ENCODE measurements at places on chromosomes 11 and 22. TPM values are rescaled to one million over a fixed set of nuclear protein-coding genes. Genes with fewer than 3 reads are reported as not detected.

The CARNS1 gene
- polyA plus RNA-seq = 2.1 TPM

The PLEKHA7 gene
- 97.6 TPM for polyA plus RNA-seq

The OR10A2 gene
- polyA plus RNA-seq = not detected

The LIF gene
- polyA plus RNA-seq = 1.7 TPM

The APOA1 gene
- 117 TPM for polyA plus RNA-seq

The C11orf16 gene
- not detected for polyA plus RNA-seq

The TNNI2 gene
- 2.5 TPM for polyA plus RNA-seq

The CDC42EP1 gene
- polyA plus RNA-seq = 21.6 TPM

The KCNJ11 gene
- polyA plus RNA-seq = 4.7 TPM

The FOSL1 gene
- not detected for polyA plus RNA-seq

DNA sequence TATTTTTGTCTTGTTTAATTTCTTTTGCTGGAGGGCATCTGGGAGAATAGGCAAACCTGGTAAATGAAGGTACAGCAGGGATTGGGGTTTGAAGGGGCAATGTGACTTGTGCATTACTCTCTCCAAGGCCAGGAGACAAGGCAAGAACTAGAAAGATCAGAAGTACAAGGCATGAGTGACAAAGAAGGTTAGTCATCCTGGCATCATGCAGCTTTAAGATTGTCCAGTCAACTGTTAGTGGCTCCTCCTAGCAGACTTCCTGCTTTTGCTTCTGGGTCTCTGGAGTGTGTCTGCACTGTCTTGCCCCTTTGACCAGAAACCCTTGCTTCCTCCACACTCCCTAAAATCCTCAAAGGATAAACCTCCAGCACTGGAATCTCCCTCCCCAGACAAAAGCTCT is 27.2 kb upstream of the GLYATL1 start:
- no peak for DNase-seq
- peaks cover 32% of the 10 kb centered on the region for H3K27me3 ChIP-seq
- H3K4me1 ChIP-seq = no peaks in the 10 kb centered on the region
- H3K36me3 ChIP-seq = no peaks in the 10 kb centered on the region
- H3K27ac ChIP-seq = no peak overlapping the region

DNA sequence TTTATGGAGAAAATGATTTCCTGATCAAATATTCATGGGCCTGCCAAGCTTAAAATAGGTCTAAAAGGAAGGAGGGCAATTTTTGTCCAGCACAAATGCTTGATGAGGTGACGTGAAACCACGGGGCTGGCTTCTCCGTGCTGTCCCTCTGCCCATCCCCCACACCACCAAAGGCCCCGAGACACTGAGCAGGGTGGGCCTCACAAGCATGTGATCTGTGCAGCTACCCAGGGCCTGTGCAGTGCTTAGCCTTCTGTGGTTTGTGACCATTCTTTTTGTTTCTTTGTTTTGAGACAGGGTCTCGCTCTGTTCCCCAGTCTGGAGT is 94.8 kb upstream of the RTL6 start:
- DNase-seq = no peak
- H3K36me3 ChIP-seq = no peaks in the 10 kb centered on the region
- H3K4me1 ChIP-seq = peaks cover 10% of the 10 kb centered on the region

GRCh38 chr11:120057595-120058581 is 80.0 kb downstream of the TRIM29 start:
- H3K27me3 ChIP-seq = no peaks in the 10 kb centered on the region
- H3K36me3 ChIP-seq = no peaks in the 10 kb centered on the region
- peak; percentile 18 for DNase-seq
- no peak overlapping the region for H3K4me3 ChIP-seq

GRCh38 chr11:100929377-100929776 is 200.2 kb downstream of the PGR start:
- no peak for DNase-seq
- no peak overlapping the region for H3K4me3 ChIP-seq
- no peaks in the 10 kb centered on the region for H3K36me3 ChIP-seq

DNA sequence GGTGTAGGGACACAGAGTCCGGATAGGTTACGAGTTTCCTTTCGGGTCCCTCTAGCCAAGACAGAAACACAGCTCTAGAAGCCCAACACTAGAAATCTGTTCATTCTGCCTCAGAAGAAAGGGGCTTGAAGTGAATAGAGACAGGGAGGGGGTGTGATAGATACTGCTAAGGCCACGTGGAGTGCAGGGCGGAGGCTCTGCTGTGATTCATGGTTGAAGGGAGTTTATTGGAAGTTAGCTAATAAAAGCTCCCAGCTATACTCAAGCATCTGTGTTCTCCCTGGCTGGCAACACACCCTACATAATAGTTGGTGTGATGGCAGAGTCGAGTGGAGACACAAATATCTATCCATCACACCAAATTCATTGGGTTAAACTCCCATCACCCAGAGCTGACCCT is 337.4 kb downstream of the CADM1 start:
- no peak overlapping the region for H3K4me3 ChIP-seq
- DNase-seq = no peak

GRCh38 chr22:49929994-49930575 is 11.7 kb downstream of the CRELD2 start:
- DNase-seq = no peak
- H3K4me3 ChIP-seq = no peak overlapping the region
- peaks cover 10% of the 10 kb centered on the region for H3K4me1 ChIP-seq
- no peaks in the 10 kb centered on the region for H3K36me3 ChIP-seq

DNA sequence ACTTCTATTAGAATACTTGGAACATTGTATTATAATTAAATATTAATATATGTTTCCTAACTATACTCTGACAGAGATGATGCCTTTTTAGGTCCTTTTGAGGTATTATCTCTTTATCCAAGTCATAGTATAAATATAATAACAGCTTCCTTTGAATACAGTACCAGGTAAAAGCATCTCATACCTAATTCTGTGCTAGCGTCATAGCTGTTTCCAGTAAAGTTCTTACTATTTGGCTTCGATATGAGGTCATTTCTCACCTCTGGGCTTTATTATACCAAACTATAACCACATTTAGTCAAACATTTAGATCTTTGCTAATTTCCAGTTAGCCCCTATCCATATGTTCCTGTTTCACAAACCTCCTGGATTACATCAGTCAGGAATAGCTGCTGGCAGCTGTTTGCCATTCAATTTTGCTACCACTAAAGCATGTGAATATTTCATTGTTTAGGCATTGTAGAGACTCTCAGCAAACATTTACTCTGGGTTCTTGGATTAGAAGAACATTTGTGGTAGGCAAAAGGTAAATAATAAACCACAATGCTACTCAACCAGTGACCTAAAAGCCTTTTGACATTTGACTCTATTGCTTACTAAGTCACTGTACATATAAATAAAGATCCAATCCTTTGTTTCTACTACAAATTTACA is 255.1 kb downstream of the TTC28 start:
- H3K36me3 ChIP-seq = no peaks in the 10 kb centered on the region
- no peak for DNase-seq
- H3K27ac ChIP-seq = peak overlapping the region; percentile 41
- H3K27me3 ChIP-seq = no peaks in the 10 kb centered on the region
- H3K4me1 ChIP-seq = peaks cover 12% of the 10 kb centered on the region

GRCh38 chr11:102172127-102172848 is 62.0 kb downstream of the YAP1 start:
- peaks cover 20% of the 10 kb centered on the region for H3K4me1 ChIP-seq
- H3K27ac ChIP-seq = no peak overlapping the region
- H3K36me3 ChIP-seq = peaks cover 8% of the 10 kb centered on the region
- no peak overlapping the region for H3K4me3 ChIP-seq
- peak; percentile 76 for DNase-seq
- H3K27me3 ChIP-seq = no peaks in the 10 kb centered on the region

DNA sequence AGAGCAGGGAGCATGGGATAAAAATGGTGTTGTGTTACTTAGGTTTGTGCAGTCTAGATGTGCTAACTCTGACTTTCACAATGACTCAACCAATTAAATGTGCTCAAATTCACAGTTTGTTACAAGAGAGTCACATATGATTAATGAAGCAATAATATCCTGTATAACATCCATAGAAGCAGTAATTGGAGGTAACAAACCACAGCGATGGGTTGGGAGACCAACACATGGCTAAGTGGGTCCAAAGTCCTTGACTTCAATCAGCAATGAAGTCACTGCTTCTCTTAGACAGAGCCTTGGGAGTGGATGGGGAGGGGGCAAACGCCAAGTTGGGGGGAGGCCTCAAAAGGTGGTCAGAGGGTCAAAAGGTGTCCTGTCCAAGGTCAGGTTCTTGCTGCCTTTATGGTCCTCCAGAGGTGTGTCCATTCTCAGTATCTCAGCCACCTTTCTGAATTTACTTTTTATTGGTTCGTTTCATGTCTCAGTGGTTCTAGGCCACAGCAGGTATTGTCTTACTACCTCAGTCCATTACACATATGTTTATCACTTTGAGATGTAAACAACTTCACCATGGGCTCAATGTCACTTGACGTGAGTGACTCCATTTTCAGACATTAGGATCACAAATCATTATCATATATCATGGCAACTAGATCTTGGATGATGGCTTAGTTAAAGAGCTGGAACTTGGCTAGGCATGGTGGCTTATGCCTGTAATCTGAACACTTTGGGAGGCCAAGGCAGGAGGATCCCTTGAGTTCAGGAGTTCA is 32.4 kb downstream of the SLN start:
- H3K36me3 ChIP-seq = no peaks in the 10 kb centered on the region
- no peak overlapping the region for H3K27ac ChIP-seq
- no peaks in the 10 kb centered on the region for H3K4me1 ChIP-seq
- no peak overlapping the region for H3K4me3 ChIP-seq

DNA sequence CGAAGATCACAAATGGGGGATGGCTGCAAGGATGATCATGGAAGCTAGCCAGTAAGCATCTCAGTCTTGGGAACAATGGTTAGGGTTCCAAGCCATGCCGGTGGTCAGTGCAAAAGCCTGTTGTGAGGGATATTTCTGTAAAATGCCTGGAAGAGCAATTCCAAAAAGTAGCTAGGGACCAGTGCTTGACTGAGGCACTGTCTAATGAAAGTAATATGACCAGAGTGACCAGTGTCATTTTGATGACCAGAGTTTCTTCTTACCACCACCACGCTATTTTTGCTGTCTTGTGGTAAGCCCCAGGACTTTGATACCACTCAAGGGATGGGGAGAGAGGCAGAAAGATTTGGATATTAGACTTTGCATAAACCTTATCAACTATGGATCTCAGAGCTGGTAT is 18.4 kb downstream of the GDPD4 start:
- H3K27ac ChIP-seq = no peak overlapping the region
- no peaks in the 10 kb centered on the region for H3K36me3 ChIP-seq
- no peaks in the 10 kb centered on the region for H3K4me1 ChIP-seq
- H3K4me3 ChIP-seq = no peak overlapping the region
- no peak for DNase-seq
- H3K27me3 ChIP-seq = no peaks in the 10 kb centered on the region

- no peak for DNase-seq
- H3K36me3 ChIP-seq = no peaks in the 10 kb centered on the region
- H3K27me3 ChIP-seq = no peaks in the 10 kb centered on the region
- no peak overlapping the region for H3K27ac ChIP-seq
Measured at GRCh38 chr11:83349296-83349695, 63.1 kb upstream of the CCDC90B start.

GRCh38 chr22:41862160-41862529 is 29.2 kb downstream of the SREBF2 start:
- H3K27ac ChIP-seq = peak overlapping the region; percentile 80
- H3K4me1 ChIP-seq = peaks cover 31% of the 10 kb centered on the region
- no peak overlapping the region for H3K4me3 ChIP-seq
- H3K27me3 ChIP-seq = no peaks in the 10 kb centered on the region
- peaks cover 8% of the 10 kb centered on the region for H3K36me3 ChIP-seq
- peak; percentile 32 for DNase-seq

GRCh38 chr11:61331651-61332050 is 1.3 kb downstream of the DDB1 start:
- peaks cover 13% of the 10 kb centered on the region for H3K4me1 ChIP-seq
- no peak for DNase-seq

DNA sequence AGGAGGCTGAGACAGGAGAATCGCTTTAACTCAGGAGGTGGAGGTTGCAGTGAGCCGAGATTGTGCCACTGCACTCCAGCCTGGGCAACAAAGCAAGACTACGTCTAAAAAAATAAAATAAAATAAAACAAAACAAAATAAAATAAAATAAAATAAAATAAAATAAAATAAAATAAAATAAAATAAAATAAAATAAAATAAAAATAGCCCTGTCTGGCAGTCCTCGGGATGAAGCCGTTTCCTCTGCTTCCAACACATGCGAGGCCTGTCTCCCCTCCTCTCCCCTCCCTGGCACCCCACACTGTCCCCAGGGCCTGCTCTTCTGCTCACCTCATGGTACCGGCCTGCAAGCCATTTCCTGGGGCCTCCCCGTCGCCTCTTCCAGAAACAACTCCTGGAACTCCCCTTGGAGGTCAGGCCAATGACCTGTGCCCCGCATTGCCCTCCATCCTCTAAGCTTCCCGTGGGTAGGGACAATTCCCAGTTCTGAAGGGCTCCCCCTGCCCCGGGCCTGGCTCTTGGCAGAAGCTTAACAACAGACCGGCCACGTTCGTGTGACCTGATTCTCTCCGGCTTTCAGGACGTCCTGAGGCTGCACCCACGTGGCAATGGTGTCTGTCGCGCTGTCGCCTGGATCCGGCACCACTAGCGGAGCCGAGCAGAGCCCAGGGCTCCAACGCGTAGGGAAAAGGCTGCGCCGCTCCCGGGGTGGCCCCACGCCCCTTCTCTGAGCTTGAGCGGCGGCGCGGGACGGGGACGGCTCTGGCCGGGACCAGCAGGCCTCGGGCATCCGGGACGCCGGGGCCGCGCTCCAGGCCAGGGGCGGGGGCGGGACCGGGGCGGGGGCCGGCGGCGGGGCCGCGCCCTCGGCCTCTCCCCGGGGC is 456 bp upstream of the PARVB start:
- H3K27ac ChIP-seq = no peak overlapping the region
- peak; percentile 46 for DNase-seq
- no peaks in the 10 kb centered on the region for H3K36me3 ChIP-seq
- H3K4me1 ChIP-seq = peaks cover 5% of the 10 kb centered on the region

GRCh38 chr11:57785072-57785471 is 23.5 kb downstream of the CTNND1 start:
- H3K36me3 ChIP-seq = no peaks in the 10 kb centered on the region
- H3K27me3 ChIP-seq = no peaks in the 10 kb centered on the region
- H3K27ac ChIP-seq = no peak overlapping the region
- H3K4me3 ChIP-seq = no peak overlapping the region
- H3K4me1 ChIP-seq = peaks cover 48% of the 10 kb centered on the region
- no peak for DNase-seq

GRCh38 chr11:129696309-129696989 is 119.2 kb upstream of the TMEM45B start:
- H3K4me3 ChIP-seq = no peak overlapping the region
- no peaks in the 10 kb centered on the region for H3K36me3 ChIP-seq
- H3K27ac ChIP-seq = no peak overlapping the region
- DNase-seq = no peak
- no peaks in the 10 kb centered on the region for H3K4me1 ChIP-seq
- peaks cover 18% of the 10 kb centered on the region for H3K27me3 ChIP-seq

- H3K4me1 ChIP-seq = peaks cover 4% of the 10 kb centered on the region
- no peaks in the 10 kb centered on the region for H3K36me3 ChIP-seq
- H3K27me3 ChIP-seq = no peaks in the 10 kb centered on the region
Measured at GRCh38 chr11:89327885-89328284, 150.2 kb downstream of the TYR start.

- no peak overlapping the region for H3K4me3 ChIP-seq
- H3K4me1 ChIP-seq = no peaks in the 10 kb centered on the region
- no peak overlapping the region for H3K27ac ChIP-seq
- DNase-seq = no peak
Measured at GRCh38 chr11:70671611-70672010, 273.3 kb downstream of the CTTN start.

GRCh38 chr11:26580929-26581328 is 8.9 kb upstream of the MUC15 start:
- no peaks in the 10 kb centered on the region for H3K4me1 ChIP-seq
- H3K4me3 ChIP-seq = no peak overlapping the region
- H3K27ac ChIP-seq = no peak overlapping the region
- H3K27me3 ChIP-seq = no peaks in the 10 kb centered on the region
- no peak for DNase-seq

GRCh38 chr11:7494086-7494745 is 8.9 kb downstream of the OLFML1 start:
- H3K4me1 ChIP-seq = no peaks in the 10 kb centered on the region
- H3K27ac ChIP-seq = no peak overlapping the region
- H3K27me3 ChIP-seq = no peaks in the 10 kb centered on the region
- H3K36me3 ChIP-seq = no peaks in the 10 kb centered on the region

All from cardiac muscle cell (in vitro differentiated cells and primary cell).